Breast epithelium (tissue), 4 donors: ENCODE measurements at places on chromosomes 16 and 17. TPM values are rescaled to one million over a fixed set of nuclear protein-coding genes. Genes with fewer than 3 reads are reported as not detected.

- no peaks in the 10 kb centered on the region for H3K4me1 ChIP-seq
- no peaks in the 10 kb centered on the region for H3K36me3 ChIP-seq
- no peaks in the 10 kb centered on the region for H3K27me3 ChIP-seq
Observed at GRCh38 chr17:13197586-13197985, 179.8 kb upstream of the ELAC2 start.

DNA sequence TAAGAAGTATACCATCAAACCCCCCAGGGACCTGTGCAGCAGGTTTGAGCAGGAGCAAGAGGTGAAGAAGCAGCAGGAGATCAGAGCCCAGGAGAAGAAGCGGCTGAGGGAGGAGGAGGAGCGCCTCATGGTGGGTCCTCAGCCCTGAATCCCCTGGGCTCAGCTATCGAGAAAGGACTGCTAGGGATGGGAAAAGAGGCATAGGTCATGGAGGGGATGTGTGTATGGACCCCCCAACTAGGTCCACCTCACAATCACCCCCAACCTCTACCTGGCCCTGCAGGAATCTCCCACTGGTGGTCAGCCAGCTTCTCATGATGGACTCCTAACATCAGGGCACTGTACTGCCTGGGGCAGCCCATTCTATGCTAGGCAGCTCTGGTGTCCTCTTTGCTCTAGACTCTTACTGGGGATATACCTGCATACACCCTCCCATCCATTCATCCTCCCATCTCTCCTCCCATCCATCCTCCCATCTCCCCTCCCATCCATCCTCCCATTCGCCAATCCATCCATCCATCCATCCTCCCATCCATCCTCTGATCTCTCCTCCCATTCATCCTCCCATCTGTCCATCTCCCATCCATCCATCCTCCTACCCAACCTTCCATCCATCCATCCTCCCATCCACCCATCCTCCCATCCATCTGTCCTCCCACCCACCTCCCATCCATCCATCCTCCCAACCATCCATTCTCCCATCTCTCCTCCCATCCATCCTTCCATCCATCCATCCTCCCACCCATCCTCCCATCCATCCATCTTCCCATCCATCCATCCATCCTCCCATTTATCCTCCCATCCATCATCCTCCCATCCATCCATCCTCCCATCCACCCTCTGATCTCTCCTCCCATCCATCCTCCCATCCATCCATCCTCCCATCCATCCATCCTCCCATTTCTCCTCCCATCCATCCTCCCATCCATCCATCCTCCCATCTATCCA lies 10.6 kb downstream of the DRC7 start:
- DNase-seq = no peak
- H3K4me1 ChIP-seq = no peaks in the 10 kb centered on the region
- H3K27ac ChIP-seq = no peak overlapping the region

DNA sequence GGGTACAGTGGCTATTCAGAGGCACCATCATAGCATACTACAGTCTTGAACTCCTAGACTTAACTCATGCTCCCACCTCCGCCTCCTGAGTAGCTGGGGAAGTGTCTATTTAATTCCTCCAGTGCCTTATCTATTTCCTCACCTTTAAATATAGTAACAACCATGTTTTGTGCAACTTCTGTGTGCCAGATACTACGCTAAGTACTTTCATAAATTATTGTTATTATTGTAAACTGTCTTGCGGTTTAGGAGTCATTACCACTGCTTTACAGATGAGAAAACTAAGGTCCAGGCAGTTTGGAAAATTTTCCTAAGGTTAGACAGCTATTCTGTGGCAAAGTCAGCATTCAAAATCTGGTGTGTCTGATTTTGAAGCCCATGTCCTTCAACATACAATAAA lies 359.1 kb upstream of the XYLT1 start:
- H3K27me3 ChIP-seq = no peaks in the 10 kb centered on the region
- no peak overlapping the region for H3K27ac ChIP-seq
- H3K4me1 ChIP-seq = no peaks in the 10 kb centered on the region
- H3K4me3 ChIP-seq = no peak overlapping the region

DNA sequence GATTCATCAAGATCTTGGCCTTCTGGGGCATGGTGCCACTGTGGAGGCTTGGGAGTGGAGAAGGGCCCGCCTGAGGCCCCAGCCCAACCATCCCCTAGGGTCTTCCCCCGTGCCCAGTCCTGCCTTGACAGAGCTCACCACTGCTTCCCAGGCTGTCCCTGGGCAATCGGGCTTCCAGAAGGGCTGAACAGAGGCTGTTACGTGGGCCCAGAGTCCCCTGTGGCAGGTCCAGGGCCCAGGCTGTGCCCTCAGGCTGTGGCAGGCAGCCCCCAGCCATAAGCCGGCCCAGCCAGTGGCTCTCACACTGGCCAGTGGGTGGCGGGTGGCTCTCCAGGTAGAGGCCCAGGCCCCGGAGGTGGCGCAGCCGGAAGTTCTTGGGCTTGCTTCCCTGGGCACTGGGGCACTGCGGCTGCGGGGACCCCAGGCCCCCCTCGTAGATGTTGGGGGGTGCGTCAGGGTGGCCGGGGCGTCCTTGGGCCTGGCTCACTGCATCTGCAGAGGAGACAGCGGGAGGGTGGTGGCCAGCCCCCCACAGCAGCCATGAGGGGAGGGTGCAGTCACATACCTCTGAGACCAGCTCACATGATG lies 809 bp downstream of the C16orf90 start:
- H3K4me1 ChIP-seq = no peaks in the 10 kb centered on the region
- no peaks in the 10 kb centered on the region for H3K27me3 ChIP-seq
- no peak overlapping the region for H3K27ac ChIP-seq
- no peak overlapping the region for H3K4me3 ChIP-seq
- H3K36me3 ChIP-seq = no peaks in the 10 kb centered on the region

Gene USP36
- total RNA-seq = 58.8 TPM

Gene CLEC18B
- total RNA-seq = 1.6 TPM

DNA sequence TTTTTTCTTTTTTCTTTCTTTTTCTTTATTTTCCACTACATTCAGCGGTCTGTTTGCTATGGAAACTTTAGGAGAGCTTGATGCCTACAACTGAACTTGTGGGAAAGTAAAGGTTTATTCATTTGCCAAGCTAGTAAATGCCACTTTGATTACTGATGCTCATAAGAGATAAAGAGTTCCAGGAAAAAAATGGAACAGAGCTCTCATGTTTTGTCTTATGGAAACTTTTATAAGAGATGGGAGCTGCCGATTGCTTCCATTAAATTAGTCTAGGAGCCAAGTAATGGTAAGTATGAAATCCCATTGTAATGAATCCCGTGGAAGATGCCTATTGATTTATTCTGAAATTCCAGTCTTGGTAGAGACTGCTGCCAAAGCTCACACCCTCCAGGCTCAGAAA lies 7.1 kb downstream of the ANKFN1 start:
- H3K4me3 ChIP-seq = no peak overlapping the region
- no peaks in the 10 kb centered on the region for H3K27me3 ChIP-seq
- H3K36me3 ChIP-seq = no peaks in the 10 kb centered on the region
- DNase-seq = no peak

- H3K36me3 ChIP-seq = no peaks in the 10 kb centered on the region
- no peak overlapping the region for H3K4me3 ChIP-seq
- H3K4me1 ChIP-seq = no peaks in the 10 kb centered on the region
- no peak for DNase-seq
- no peaks in the 10 kb centered on the region for H3K27me3 ChIP-seq
Observed at GRCh38 chr17:43327421-43327820, 71.4 kb upstream of the ARL4D start.

DNA sequence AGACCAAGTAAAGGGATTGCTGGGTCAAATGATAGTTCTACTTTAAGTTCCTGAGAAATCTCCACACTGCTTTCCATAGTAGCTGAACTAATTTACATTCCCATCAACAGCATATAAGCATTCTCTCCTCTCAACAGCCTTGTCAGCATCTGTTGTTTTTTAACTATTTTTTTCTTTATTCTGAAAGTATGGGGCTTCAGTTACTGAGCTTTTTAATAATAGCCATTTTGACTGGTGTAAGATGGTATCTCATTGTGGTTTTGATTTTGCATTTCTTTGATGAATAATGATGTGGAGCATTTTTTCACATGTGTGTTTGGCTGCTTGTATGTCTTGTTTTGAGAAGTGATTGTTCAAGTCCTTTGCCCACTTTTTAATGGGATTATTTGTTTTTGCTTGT lies 2.5 kb downstream of the KRTAP2-2 start:
- no peaks in the 10 kb centered on the region for H3K4me1 ChIP-seq
- H3K27ac ChIP-seq = no peak overlapping the region

GRCh38 chr16:10577305-10578202 lies 2.8 kb downstream of the EMP2 start:
- no peak for DNase-seq
- H3K4me3 ChIP-seq = no peak overlapping the region
- H3K36me3 ChIP-seq = no peaks in the 10 kb centered on the region
- peak overlapping the region; percentile 99 for H3K27ac ChIP-seq
- no peaks in the 10 kb centered on the region for H3K27me3 ChIP-seq
- H3K4me1 ChIP-seq = peaks cover 16% of the 10 kb centered on the region

Gene ABCC3
- total RNA-seq = 81.0 TPM

Gene PROCA1
- 1.6 TPM for total RNA-seq

DNA sequence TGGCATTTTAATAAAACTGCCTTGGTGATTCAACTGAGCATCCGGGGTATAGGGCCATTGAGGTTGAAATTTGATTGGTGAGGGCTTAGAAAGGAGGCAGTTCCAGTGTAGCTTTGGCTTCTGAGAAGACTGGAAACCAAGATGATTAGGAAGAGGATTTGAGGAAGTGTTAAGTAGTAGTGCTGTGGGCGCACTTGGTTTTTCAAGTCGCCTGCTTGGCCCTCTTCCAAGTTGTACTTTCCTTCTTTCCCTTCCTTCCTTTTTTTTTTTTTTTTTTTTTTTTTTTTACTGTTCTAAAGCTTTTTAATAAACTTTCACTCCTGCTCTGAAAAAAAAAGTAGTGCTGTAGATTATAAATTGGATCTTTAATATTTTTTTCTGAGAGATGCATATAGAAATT lies 320.5 kb downstream of the UTP18 start:
- no peaks in the 10 kb centered on the region for H3K27me3 ChIP-seq
- DNase-seq = no peak
- no peak overlapping the region for H3K4me3 ChIP-seq
- H3K4me1 ChIP-seq = no peaks in the 10 kb centered on the region

- H3K36me3 ChIP-seq = no peaks in the 10 kb centered on the region
- H3K4me3 ChIP-seq = peak overlapping the region; percentile 89
- DNase-seq = no peak
- H3K4me1 ChIP-seq = no peaks in the 10 kb centered on the region
- peak overlapping the region; percentile 99 for H3K27ac ChIP-seq
- no peaks in the 10 kb centered on the region for H3K27me3 ChIP-seq
Observed at GRCh38 chr16:50153596-50154419, 702 bp downstream of the TENT4B start.

DNA sequence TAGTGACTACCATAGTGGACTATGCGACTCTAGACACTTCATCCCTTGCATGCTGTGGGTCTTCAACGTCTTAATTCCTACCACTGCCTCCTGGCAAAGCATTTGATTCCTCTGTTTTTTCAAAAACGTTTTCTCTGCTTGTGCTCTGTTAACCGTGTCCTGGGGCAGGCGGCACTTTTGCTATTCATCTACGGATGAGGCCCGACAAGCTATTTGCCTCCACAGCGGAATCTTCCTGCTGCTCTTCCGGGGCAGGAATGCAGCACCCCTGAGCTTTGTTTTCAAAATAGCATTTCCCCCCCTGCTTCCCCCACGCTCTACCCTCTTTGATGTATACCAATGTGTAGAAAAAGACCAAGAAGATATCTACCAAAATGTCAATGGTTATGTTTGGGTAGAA lies 39.8 kb upstream of the METTL16 start:
- no peak overlapping the region for H3K27ac ChIP-seq
- no peaks in the 10 kb centered on the region for H3K4me1 ChIP-seq

- H3K36me3 ChIP-seq = no peaks in the 10 kb centered on the region
- H3K4me3 ChIP-seq = no peak overlapping the region
- H3K27ac ChIP-seq = no peak overlapping the region
- no peaks in the 10 kb centered on the region for H3K4me1 ChIP-seq
Observed at GRCh38 chr17:30336369-30337171, 2.7 kb upstream of the TMIGD1 start.

Gene TEX19
- total RNA-seq = not detected

Gene KIF2B
- total RNA-seq = not detected

GRCh38 chr17:65723431-65724151 lies 162.1 kb upstream of the AXIN2 start:
- no peak overlapping the region for H3K27ac ChIP-seq
- no peak for DNase-seq
- H3K27me3 ChIP-seq = no peaks in the 10 kb centered on the region
- H3K4me1 ChIP-seq = no peaks in the 10 kb centered on the region
- no peaks in the 10 kb centered on the region for H3K36me3 ChIP-seq
